ENCODE measurements at places on chromosomes 11 and 22.

- no peak for DNase-seq
These were observed 115.2 kb downstream of the DDX10 start for GRCh38 chr11:108780119-108780518.

GRCh38 chr22:35921777-35922176, 106.8 kb downstream of the RBFOX2 start:
- no peak for DNase-seq

DNA sequence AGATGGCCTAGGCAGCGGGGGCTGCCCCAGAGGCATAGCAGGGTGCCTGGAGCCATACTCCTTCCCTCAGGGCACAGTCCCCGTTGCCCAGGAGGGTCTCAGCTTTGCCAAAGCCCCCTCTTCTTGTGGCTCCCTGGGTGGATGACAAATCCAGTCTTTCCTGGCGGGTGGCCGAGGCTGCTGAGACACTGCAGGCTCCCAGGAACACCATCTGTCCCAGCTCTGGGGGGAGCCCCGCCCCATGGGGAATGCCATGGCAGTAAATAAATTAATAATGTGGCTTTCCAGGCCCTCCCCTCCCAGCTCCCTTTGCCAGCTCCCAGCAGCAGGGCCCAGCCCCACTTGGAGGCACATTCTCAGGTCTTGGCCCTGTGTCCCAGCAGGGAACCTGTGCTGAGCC, 45.0 kb downstream of the PDE2A start:
- no peak for DNase-seq

DNA sequence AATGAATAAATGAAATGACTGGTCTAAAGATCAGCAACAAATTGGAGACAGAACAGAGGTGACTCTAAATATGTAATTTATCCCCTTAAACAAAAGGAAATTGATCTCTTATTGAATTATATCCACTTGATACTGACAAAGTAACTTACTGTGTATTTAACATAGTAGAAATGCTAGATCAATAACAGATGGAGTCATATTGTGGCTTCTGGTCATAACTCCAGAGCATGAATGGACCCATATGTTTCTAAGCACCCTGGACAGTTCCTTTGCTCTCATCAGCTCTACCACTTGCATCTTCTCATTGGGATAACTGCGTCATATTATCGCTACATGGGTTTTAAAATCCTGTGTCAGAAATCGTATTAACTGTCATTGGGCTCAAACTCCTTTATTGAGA, 222.3 kb downstream of the ETS1 start:
- DNase-seq = no peak

DNA sequence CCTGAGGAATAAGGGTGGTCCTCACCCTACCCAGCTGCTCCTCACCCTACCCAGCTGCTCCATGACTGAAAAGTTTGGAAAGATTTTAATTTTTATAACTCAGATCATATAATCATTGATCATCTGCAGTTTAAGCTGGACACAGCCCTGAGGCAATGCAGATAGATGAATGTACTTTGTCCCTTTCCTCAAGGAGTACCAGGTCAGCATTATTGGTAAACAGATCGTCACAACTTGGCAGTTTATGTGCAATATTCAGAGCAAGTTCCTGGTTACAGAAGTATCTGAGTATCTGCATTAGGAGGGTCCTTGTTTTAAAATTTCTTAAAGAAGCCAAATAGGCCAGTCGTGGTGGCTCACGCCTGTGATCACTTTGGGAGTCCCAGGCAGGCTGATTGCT, 3.6 kb downstream of the TNRC6B start:
- no peak for DNase-seq
